ENCODE measurements at places on chromosomes 6 and 20.

GRCh38 chr20:44648068-44648467, 3.4 kb downstream of the ADA start:
- no peak for DNase-seq

GRCh38 chr20:17835934-17836300, 132.7 kb downstream of the SNX5 start:
- no peak for DNase-seq

GRCh38 chr6:10598084-10598960, 77.2 kb downstream of the GCNT2 start:
- DNase-seq, result no peak

DNA sequence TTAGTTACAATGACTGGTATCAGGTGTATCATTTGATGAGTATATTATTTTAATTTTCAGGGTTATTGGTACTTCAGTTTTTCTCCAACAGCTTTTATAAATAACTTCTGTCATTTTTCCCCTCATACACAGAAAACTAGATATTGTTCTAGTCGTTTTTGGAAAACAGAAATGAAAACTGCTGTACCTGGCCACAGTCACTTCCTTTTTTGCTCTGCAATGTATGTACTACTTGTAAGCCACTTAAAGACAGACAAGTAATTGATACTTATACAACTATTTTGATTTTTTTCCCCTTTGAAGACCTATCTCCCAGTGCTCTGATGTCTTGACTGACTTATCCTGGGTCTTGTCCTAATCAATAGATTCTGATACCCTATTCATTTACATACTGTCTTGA, 218.6 kb upstream of the RUNX2 start:
- DNase-seq, result no peak

- no peak for DNase-seq
These were observed 1.2 kb upstream of the DLL1 start for GRCh38 chr6:170292111-170292406.

DNA sequence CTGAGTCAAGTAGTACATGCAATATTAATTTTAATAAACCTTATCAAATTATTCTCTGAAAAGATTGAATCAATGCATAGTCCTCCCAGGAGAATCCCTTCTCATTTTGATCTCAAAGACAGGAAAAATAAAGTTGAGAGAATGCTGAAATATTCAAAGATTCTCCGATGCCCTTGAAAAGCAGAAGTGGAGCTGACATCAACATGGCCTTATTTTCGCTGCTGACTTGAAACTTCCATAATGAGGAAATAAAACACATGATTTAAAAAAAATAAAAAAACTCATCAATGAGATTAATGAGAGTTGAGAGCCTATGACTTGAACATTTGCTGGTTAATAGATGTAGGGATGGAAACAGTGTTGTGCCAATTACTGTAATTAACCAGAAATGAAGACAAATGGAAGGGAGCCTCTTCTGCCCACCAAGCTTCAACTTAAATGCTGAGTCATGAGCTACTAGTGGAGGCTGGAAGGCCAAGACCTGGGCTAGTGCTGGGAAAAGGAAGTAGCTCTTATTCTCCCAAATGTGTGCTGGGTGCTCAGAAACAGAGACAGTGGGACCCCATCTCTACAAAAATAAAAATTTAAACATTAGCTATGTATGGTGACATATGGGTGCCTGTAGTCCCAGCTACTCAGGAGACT, 139.9 kb downstream of the BFSP1 start:
- no peak for DNase-seq

All from amniotic stem cell (primary cell).